ENCODE measurements at places on chromosomes 3 and 15.

GRCh38 chr3:197567904-197568681 is 12.3 kb upstream of the BDH1 start:
- no peak overlapping the region for H3K27ac ChIP-seq
- no peak for DNase-seq
- H3K4me3 ChIP-seq = no peak overlapping the region
- H3K36me3 ChIP-seq = no peaks in the 10 kb centered on the region

DNA sequence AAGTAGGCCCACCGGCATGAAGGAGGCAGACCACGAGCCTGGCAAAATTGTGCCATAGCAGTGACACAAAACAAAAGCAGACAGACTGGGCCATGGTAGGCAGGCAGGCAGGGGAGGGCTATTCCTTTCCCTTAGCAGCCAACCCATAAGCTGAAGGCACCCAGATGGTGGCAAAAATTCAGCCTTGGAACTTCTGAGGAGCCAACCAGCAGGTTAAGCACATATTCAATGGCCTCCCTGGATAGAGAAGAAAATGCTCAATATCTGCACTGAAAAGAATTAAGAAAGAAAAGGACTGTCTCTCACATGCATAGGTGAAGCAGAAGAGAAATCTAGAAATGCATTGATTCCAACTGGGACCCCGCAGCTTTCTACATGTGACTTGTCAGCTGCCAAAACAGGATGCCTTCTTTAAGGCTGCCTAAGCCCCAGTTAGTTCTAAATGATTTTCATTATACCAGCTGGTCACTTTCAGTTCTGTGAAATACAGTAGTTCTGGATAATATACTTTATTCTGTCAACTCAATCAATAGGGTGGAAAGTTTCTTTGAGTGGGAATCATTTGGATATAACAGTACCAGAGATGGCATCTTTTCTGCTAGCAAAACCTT is 2.7 kb downstream of the PRICKLE2 start:
- H3K27me3 ChIP-seq = no peaks in the 10 kb centered on the region
- no peaks in the 10 kb centered on the region for H3K4me1 ChIP-seq
- H3K27ac ChIP-seq = no peak overlapping the region
- H3K36me3 ChIP-seq = no peaks in the 10 kb centered on the region
- no peak for DNase-seq
- no peak overlapping the region for H3K4me3 ChIP-seq

GRCh38 chr3:99128725-99129505 is 227.4 kb upstream of the DCBLD2 start:
- no peaks in the 10 kb centered on the region for H3K27me3 ChIP-seq
- H3K27ac ChIP-seq = no peak overlapping the region
- DNase-seq = no peak
- no peaks in the 10 kb centered on the region for H3K36me3 ChIP-seq
- no peaks in the 10 kb centered on the region for H3K4me1 ChIP-seq

GRCh38 chr15:52667597-52667996 is 11.6 kb downstream of the ATOSA start:
- H3K27ac ChIP-seq = no peak overlapping the region
- DNase-seq = no peak
- no peaks in the 10 kb centered on the region for H3K27me3 ChIP-seq
- H3K36me3 ChIP-seq = peaks cover 78% of the 10 kb centered on the region
- no peak overlapping the region for H3K4me3 ChIP-seq

DNA sequence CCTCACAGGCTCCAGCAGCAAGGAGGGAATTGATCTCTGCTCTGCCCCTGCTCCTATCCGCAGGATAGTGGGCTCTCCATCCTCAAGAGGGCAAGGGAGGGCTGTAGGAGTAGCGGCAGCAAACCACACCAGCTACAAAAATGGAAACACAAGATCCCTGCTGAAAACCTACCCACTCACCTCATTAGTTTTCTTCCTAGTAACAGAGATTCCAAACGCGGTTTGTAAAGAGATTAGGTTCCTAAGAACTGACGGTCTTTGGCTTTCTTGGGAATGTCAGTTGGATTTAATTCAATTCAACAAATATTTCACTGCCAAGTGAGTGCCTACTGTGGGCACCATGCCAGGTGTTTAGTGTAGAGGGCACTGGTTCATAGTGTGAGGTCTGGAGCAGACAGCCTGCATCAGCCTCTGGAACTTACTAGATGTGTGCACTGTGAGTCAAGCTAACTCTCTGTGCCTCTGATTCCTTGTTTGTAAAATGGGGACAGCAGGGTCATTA is 84.7 kb downstream of the MRPL46 start:
- no peaks in the 10 kb centered on the region for H3K36me3 ChIP-seq
- H3K4me1 ChIP-seq = no peaks in the 10 kb centered on the region
- no peak for DNase-seq
- H3K4me3 ChIP-seq = no peak overlapping the region
- H3K27me3 ChIP-seq = peaks cover 5% of the 10 kb centered on the region
- H3K27ac ChIP-seq = no peak overlapping the region

- no peak for DNase-seq
- H3K36me3 ChIP-seq = no peaks in the 10 kb centered on the region
- no peaks in the 10 kb centered on the region for H3K4me1 ChIP-seq
- no peak overlapping the region for H3K4me3 ChIP-seq
These were observed 102.5 kb downstream of the IQSEC1 start for GRCh38 chr3:12970684-12971083.

DNA sequence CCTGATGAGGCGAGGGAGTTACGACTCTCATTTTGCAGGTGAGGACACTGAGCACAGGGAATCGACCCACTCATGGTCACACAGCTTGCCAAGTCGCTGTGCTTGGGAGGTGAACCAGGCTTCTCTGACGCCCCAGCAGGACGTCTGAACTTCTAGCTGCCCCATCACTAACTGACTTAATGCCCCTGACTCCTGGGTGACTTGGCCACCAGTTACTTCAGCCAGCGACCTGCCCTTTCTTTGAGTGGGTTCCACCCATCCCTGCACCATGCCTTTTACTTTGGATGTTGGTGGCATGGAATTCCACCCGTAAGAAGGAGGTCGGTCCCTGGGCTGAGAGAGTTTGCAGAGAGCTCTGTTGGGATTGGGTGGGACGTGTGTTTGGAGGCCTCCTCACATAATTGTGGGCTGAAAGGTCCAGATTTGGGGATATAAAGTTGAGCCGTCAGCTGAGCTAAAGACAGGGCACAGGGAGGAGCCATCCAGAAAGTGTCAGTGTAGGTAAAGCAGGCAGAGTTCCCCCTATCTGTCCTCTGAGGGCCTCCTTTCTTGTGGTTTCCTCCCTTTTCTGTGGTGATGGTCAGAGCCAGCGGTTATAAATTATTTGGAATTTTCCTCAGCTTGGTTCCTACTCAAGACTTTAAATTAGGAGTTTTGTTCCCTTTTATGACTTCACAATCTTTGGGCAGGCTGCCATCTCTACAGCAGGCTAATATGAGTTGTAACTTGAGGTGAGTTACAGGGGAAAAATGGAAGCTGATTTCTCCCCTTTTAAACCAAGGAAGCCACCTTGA is 55.0 kb downstream of the FLNB start:
- peak; percentile 68 for DNase-seq
- H3K27me3 ChIP-seq = no peaks in the 10 kb centered on the region
- no peak overlapping the region for H3K27ac ChIP-seq
- peaks cover 33% of the 10 kb centered on the region for H3K4me1 ChIP-seq
- H3K4me3 ChIP-seq = no peak overlapping the region
- peaks cover 6% of the 10 kb centered on the region for H3K36me3 ChIP-seq

- no peak overlapping the region for H3K4me3 ChIP-seq
- DNase-seq = no peak
- H3K27me3 ChIP-seq = no peaks in the 10 kb centered on the region
- no peaks in the 10 kb centered on the region for H3K36me3 ChIP-seq
- H3K27ac ChIP-seq = no peak overlapping the region
These were observed 241.6 kb upstream of the KBTBD8 start for GRCh38 chr3:66756468-66757036.

- DNase-seq = no peak
- H3K27ac ChIP-seq = no peak overlapping the region
- no peak overlapping the region for H3K4me3 ChIP-seq
These were observed 1.8 kb upstream of the IQGAP1 start for GRCh38 chr15:90386221-90386620.

DNA sequence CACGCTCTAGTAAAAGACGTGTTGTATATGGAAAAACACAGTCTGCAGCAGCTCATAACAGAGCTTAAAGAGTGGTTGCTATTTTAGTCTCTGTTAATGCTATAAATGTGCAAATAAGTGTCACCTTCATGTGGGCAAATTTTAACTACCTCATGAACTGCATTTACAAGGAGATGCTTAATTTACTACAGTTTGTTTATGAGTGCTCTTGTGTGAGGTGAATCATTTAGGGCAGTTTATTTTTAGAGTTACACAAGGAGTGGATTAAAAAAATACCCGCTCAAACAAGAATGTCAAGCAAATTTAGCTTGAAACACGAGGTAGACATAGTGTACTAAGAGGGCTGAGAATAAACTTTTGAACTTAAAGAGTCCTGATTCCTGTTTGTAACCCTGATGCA is 579.0 kb downstream of the MFSD1 start:
- no peak for DNase-seq
- no peak overlapping the region for H3K27ac ChIP-seq
- H3K36me3 ChIP-seq = no peaks in the 10 kb centered on the region
- H3K4me1 ChIP-seq = no peaks in the 10 kb centered on the region
- H3K4me3 ChIP-seq = no peak overlapping the region
- H3K27me3 ChIP-seq = no peaks in the 10 kb centered on the region

DNA sequence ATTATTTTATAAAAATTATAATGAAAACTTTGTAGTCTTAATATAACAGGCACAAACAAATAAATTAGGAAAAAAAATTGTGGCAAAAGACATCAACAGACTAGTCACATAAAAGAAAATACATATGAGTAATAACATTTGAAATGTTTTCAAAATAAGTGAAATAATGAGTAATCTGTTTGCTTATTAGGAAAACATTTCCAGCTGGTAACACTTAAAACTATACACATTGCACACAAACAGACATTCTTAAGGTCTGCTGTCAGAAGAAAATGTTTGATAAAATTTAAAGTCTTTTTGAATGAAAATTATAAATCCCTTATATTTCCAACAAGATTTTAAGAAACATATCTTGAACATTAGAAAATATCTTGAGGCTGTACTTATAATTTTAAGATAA is 1326.3 kb upstream of the CADM2 start:
- no peaks in the 10 kb centered on the region for H3K36me3 ChIP-seq
- no peak overlapping the region for H3K27ac ChIP-seq
- no peaks in the 10 kb centered on the region for H3K4me1 ChIP-seq
- H3K27me3 ChIP-seq = no peaks in the 10 kb centered on the region

GRCh38 chr15:85874236-85874635 is 79.5 kb upstream of the KLHL25 start:
- H3K27me3 ChIP-seq = peaks cover 13% of the 10 kb centered on the region
- no peak for DNase-seq
- no peak overlapping the region for H3K4me3 ChIP-seq
- no peaks in the 10 kb centered on the region for H3K36me3 ChIP-seq

DNA sequence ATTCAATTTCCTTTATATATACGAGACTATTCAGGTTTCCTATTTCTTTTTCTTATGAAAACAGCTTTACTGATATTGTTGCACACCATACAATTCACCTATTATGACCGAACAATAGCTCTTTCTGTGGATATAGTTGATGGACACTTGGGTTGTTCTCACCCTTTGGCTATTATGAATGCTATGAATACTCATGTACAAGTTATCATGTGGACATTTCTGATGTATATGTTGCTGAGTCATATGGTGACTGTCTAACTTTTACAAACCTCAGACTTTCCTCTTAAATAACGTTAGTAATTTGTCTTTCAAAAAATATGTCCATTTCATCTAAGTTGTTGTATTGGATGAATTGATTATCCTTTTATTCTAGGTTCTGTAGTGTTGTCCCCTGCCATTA is 15.7 kb upstream of the USF3 start:
- H3K4me1 ChIP-seq = no peaks in the 10 kb centered on the region
- peaks cover 3% of the 10 kb centered on the region for H3K27me3 ChIP-seq
- no peak overlapping the region for H3K27ac ChIP-seq
- H3K4me3 ChIP-seq = no peak overlapping the region
- H3K36me3 ChIP-seq = no peaks in the 10 kb centered on the region

GRCh38 chr15:29990035-29990434 is 92.7 kb upstream of the GOLGA8J start:
- no peak for DNase-seq
- no peak overlapping the region for H3K27ac ChIP-seq
- no peaks in the 10 kb centered on the region for H3K4me1 ChIP-seq
- H3K36me3 ChIP-seq = no peaks in the 10 kb centered on the region
- H3K4me3 ChIP-seq = no peak overlapping the region
- no peaks in the 10 kb centered on the region for H3K27me3 ChIP-seq

DNA sequence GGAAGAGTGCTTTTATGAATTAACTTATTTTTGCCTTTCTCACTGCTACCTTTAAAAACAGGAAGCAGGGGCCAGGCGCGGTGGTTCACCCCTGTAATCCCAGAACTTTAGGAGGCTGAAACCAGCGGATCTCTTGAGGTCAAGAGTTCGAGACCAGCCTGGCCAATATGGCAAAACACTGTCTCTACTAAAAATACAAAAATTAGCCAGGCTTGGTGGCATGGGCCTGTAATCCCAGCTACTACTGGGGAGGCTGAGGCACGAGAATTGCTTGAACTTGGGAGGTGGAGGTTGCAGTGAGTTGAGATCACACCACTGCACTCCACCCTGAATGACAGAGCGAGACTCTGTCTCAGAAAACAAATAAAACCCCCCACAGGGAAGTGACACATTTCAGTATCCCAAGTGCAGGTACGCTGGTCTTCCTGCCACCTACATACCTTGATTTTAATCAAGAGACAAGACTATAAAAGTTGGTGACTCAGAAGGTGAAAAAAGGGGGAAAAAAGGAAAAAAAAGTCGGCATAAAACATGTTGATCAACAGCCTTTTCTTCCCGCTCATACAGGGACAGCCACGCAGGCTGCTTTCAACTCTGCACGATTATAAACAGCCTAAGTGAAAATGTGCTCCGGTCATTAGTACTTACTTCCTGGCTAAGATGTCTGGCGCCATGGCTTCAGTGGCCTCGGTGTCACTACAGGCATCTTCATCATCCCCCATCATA is 18.8 kb downstream of the PPP1R2 start:
- peaks cover 23% of the 10 kb centered on the region for H3K36me3 ChIP-seq
- H3K27ac ChIP-seq = no peak overlapping the region
- H3K27me3 ChIP-seq = no peaks in the 10 kb centered on the region
- H3K4me3 ChIP-seq = no peak overlapping the region
- peaks cover 2% of the 10 kb centered on the region for H3K4me1 ChIP-seq

- H3K4me1 ChIP-seq = no peaks in the 10 kb centered on the region
- no peak overlapping the region for H3K27ac ChIP-seq
- H3K27me3 ChIP-seq = no peaks in the 10 kb centered on the region
- H3K4me3 ChIP-seq = no peak overlapping the region
- no peak for DNase-seq
These were observed 573.8 kb upstream of the LMCD1 start for GRCh38 chr3:7927864-7928263.

- peak overlapping the region; percentile 86 for H3K4me3 ChIP-seq
- DNase-seq = no peak
- peaks cover 5% of the 10 kb centered on the region for H3K4me1 ChIP-seq
- H3K27ac ChIP-seq = no peak overlapping the region
- no peaks in the 10 kb centered on the region for H3K27me3 ChIP-seq
- no peaks in the 10 kb centered on the region for H3K36me3 ChIP-seq
These were observed 1.1 kb downstream of the FAH start for GRCh38 chr15:80153900-80154299.

- no peaks in the 10 kb centered on the region for H3K27me3 ChIP-seq
- no peaks in the 10 kb centered on the region for H3K36me3 ChIP-seq
- peaks cover 13% of the 10 kb centered on the region for H3K4me1 ChIP-seq
- DNase-seq = no peak
- no peak overlapping the region for H3K4me3 ChIP-seq
These were observed 105.7 kb downstream of the IGF1R start for GRCh38 chr15:98753726-98754656.

GRCh38 chr3:153744889-153745288 is 376.3 kb upstream of the ARHGEF26 start:
- DNase-seq = no peak
- H3K36me3 ChIP-seq = no peaks in the 10 kb centered on the region
- no peak overlapping the region for H3K27ac ChIP-seq
- H3K27me3 ChIP-seq = no peaks in the 10 kb centered on the region
- H3K4me1 ChIP-seq = no peaks in the 10 kb centered on the region

Measured in common myeloid progenitor, CD34-positive (primary cell).